ENCODE measurements at places on chromosomes 1 and 21.

DNA sequence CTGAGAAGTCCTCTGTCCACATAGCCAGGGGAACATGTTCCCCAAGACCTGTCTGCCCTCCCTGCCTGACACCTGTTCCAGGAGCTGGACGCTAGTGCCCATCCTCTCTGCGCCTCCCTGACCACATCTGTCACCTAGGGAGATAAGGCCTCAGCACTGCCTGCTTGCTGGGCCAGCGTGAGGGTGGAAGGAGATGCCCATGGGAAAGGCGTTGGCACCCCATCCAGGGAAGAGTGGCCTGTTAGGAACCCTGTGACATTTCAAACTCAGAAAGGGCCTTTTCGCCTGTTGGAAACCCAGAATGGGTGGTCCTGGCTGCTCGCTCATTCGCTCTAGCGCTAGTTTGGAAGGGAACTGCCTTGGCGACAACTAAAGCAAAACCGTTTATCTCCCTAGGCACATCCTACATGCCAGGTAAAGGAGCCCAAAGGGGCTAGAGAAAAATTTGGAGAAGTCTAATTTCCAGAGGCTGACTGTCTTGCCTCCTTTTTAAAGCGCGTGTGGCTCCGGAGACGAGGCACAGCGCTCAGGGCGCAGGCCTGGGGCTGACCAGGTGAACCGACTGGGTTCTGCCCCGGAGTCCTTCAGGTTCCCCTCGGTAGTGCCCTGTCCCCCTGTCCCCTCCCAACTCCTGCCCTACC is 410 bp downstream of the ACTA1 start:
- DNase-seq: no peak

DNA sequence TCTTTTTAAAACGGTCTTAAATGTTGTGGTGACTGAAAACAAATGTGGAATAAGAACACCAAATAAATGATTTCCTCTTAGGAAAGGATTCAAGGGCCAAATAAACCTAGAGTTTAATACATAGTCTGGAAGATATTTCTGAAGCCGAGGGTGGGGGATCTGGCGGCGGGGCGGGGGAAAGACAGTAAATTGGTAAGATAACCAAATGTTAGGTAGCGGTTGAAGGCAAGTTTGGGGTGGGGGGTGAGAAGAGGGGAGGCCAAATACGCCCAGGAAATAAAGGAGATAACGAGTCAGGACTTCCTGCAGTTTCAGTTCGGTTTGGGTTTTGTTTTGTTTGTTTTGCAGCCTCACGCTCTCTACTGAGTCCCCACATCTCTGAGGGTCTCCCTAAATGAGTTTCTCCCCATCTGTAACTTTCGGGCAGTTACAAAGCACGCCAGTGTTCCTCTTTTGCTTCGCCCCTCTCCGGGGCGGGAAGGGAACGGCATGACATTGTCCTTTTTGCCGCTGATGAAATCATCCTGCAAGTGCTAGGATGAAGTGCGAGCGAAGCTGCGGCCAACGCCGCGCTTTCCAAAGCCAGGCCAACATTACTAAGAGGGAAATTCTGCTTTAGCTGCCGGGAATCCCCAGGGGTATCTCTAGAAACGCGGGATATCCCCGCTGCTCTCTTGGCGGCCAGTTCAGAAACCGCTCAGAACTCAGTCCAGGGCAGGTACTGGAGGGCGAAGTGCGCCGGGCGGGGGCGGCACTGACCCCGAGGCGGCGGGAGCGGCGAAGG is 844 bp downstream of the NIBAN1 start:
- DNase-seq: peak; percentile 80

GRCh38 chr1:89201106-89201794 is 2.5 kb upstream of the GBP4 start:
- DNase-seq: no peak

DNA sequence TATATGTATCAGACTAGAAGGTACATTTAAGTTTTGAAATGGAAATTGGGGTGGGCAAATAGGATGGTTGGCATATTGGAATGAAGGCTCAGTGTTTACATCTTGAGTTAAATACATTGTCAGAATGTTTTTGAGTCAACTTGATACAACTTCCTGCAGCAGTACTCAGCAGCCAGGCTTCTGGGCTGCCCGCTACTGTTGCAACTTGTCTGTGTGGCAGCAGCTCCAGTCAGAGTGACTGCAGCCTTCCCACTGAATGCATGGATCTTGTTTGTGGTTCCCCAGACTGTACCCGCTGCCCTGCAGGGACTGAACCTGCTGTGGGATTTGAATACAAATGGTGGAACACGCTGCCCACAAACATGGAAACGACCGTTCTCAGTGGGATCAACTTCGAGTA is 24.9 kb upstream of the SARS1 start:
- DNase-seq: no peak

- DNase-seq: no peak
Measured at GRCh38 chr1:247360116-247360898, 28.6 kb upstream of the ZNF496 start.

GRCh38 chr1:34977210-34977471 is 8.0 kb downstream of the TMEM35B start:
- DNase-seq: no peak

DNA sequence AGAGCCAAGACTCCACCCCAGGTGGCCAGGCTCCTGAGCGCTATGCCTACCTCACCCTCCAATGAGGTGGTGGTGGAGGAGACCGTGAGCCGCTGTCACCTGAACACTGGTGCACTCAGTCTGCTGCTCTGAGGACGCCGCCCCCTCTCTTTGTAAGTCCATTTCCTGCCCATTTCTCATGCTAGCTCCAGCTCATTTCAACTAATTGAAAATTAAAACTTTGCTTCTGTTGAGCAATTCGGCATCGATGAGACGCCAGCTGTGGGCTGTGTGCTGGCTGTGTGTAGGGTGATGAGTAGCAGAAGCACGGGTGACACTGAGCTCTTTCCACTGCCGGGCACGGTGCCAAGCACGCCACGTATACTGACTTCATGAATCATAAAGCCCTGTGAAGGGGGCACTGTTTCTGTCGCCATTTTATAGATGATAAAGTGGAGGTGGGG is 11.2 kb downstream of the TNFRSF1B start:
- peak; percentile 98 for DNase-seq

- DNase-seq: no peak
Measured at GRCh38 chr21:29296446-29296845, 2.3 kb upstream of the BACH1 start.

DNA sequence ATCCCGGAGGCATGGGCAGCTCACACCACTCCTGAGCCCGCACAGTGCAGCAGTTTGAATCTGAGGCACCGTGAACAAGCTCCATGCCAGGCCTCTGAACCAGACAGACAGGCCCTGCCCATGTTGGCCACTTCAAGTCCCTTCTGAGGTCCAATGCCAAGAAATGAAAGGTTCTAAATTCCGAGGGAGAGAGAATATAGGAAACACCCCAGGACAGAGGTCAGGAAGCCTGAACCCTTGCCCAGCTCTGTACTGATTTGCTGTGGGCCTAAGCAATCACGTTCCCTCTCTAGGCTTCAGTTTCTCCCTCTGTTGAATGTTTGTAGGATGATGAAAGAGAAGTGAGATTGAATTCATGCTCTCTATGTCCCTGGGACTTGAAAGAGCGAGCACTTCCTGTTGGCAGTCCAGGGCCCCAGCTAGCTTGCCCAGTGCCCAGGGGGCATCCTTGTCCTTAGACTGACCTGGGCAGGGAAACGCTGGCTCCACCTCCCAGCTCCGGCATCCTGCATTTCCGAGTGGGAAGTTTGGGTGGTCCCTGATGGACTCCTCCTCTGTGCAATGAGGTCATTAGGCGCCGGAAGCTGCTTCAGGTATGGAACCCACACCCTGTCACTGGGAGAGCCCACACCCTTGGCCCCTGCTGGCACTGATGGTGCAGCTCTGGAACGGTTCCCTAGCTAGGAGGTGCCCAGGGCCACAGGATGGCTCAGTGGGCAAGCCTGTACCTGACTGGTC is 242.4 kb upstream of the TMEM51 start:
- DNase-seq: no peak

GRCh38 chr1:7621334-7622219 is 149.5 kb upstream of the VAMP3 start:
- DNase-seq: no peak

- no peak for DNase-seq
Measured at GRCh38 chr1:59125154-59125553, 171.7 kb upstream of the FGGY start.

- DNase-seq: peak; percentile 67
Measured at GRCh38 chr1:29711582-29712283, 475.4 kb downstream of the PTPRU start.

All from activated CD8-positive, alpha-beta memory T cell treated with anti-CD3 and anti-CD28 coated beads, Interleukin-2, amount 50 U/mL, for 48 hours (primary cell).